ENCODE measurements at places on chromosomes 2 and 18.

DNA sequence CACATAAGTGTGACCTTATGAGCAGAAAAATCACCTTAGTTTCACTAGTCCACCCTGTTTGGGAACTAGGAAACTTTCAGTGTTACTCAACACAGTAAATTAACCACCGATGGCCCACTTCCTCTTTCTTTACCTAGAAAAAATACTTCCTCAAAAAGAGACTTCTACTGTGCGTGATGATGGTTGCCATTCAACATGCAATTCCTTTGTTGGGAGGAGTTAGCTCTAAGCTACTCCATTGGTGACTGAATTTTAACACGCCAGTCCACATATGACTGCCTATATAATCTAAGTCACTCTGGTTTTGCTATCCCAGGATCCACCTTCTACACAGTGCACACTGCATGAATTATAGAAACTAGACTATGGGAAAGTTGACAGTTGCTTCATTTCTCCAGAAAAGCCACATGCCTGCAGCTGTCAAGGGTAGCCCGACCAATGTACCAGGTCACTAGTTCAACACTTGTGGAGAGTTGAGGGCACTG is 47.8 kb upstream of the REG3G start:
- DNase-seq, result peak; percentile 50

- DNase-seq, result no peak
Observed at GRCh38 chr18:44900627-44901026, 219.9 kb downstream of the SETBP1 start.

DNA sequence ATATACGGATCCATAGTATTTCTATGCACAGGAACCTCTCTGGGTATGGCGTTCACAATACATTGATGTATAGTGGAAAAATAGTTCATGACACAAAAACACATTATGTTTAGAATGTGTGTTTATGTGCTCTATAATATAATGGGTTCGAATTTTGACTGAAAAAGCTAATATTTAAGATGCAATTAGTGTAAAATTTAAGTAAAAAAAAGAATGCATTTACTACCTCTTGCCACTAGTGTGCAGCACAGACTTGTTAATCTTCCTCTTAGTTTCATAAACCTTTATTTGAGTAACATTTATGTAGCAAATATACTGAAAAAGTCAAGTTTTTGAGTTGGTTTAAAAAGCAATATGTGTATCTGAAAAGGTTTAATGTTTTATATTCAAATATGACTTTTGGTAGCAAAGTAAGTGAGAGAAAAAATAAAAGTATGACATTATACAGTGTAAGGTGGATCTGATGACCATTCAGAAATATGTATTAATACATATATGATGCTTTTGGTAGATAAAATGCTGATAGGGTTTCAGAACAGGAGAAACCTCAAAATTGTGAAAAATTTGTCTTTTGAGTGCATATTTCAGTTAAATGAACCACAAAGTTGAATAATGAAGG is 49.4 kb downstream of the CCDC102B start:
- DNase-seq, result no peak

DNA sequence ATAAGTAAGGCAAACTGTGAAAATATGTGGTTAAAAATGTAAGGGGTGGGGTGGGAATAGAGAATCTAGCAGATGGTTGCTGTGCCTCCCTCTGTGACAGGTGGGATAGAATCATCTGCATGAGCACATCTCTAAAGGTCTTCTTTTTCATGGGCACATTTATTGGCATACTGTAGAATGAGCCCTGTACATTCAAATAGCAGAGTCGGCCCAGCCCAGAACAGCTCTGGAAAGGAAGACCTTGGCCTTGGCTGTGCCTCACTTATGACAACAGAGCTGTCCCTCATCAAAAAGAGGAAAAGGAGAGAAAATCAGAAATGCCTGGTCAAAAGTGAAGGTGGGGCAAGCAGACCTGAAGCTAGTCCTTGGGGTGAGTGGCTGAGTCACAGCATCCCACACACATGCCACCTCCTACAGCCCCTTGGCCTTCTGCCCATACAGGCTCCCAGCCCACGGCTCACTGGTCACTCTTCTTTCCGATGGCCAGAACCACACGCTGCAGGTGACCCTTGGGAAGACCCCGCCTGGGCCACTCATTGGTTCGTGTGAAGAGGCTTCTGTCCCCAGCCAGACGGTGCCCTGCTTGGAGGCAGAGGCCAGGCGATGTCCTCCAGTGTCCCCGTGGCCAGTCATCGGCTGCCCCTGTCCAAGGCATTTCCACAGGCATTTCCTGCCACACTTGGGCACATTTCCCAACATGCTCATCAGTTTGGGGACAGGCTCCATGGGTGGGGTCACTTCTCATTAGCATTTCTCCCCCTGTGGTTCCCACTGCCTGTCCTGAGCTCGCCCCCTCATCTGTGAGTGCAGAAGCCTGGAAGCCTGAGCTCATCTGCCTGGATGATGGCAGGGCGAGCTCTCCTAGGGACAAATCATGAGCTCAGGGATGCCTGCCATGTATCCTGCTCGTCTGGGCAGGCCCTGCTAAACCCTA is 113.6 kb downstream of the MCFD2 start:
- DNase-seq, result no peak

DNA sequence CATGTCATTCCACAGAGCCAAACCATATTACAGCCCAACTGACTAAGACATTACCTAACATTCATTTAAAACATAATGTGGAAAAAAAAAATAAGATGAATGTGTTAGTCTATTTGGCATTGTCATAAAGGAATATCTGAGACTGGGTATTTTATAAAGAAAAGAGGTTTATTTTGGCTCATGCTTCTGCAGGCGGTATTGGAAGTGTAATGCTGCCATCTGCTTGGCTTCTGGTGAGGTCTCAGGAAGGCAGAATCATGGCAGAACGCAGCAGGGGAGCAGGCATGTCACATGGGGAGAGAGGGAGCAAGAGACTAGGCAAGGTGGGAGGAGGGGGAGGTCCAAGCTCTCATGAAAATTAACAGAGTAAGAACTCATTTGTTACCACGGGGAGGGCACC is 504.8 kb upstream of the LRATD1 start:
- no peak for DNase-seq

DNA sequence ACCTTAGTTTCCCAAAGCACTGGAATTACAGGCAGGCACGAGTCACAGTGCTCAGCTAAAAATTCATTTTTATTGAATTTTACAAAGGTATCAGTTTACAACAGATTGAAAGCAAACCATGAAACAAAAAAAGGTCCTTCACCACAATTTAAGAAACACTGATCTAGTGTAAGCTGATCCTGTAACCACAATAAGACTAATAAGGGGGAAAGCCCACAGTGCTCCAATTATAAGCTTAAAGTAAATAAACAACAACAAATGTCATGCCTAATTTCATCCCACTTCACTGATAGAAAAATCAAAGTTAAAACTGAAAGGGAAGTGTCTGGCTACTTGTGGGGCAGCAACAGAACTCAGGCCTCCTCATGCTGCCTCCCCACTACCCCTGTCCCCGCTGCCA is 49.2 kb downstream of the ICA1L start:
- DNase-seq, result no peak

DNA sequence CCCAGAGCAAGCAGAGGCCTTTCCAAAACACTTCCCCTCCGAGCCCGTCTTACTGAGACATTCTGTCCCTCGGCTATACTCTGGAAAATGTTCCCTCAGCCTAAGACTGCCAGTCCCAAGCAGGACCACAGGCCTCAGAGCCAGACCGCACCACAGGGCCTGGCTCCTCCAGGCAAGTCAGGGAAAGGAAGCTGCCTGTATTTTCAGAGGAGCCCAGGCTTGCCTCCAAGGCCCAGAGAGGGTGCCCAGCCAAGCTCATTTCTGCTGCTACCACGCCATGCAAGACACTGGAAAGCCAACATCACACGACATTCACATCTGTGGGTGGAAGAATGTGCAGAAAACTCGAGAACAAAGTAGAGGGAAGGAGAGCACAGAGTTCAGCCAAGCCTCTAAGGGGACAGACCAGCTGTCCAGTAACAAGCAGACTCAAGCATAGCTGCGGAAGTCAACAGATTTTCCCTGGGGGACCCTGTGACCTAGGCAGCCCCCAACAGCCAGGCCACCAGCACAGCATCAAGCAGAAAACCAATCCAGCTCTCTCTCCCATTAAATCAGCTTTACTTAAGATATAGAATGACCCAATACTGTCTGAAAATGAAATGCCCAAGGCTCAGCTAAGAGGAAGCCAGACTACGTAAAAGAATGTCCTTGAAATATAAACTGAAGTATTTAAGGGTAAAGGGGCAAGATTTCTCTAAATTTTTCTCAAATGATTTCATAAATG is 123.9 kb downstream of the ZFP36L2 start:
- no peak for DNase-seq

DNA sequence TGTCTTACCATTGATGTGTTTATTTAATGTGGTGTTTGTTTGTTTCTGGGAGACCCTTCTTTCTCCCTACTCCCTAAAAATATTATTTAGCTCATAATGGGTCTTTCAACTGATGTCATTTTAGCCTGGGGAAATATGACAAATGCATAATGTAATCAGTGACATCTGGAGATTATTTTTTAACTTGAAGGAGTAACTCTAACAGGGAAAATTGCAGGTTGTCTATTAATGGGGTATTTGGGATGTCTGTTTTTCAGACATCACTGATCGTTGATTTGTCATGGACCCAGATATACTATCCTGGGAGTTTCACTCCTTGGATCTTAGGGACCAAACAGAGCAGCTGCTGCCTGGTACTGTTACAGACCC is 230.4 kb downstream of the LOXHD1 start:
- DNase-seq, result no peak

DNA sequence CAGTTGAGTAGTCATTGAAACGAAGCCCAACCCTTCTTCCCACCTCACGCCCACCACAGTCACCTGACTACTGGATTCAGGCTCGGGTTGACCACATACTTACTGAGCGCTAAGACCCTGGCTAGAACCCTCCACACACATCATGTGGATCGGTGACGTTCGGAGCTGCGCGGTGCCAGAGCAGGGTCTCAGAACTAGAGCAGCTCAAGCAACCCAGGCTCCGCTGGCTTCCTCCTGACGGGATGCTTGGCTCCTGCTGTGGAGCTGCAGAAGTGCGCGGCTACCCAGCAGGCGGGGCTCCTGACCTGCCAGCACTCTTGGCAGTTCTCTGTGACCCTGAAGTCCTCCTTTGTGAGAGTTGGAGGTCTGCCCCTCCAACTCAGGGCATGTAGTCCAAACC is 90.6 kb upstream of the MBOAT2 start:
- DNase-seq, result no peak

DNA sequence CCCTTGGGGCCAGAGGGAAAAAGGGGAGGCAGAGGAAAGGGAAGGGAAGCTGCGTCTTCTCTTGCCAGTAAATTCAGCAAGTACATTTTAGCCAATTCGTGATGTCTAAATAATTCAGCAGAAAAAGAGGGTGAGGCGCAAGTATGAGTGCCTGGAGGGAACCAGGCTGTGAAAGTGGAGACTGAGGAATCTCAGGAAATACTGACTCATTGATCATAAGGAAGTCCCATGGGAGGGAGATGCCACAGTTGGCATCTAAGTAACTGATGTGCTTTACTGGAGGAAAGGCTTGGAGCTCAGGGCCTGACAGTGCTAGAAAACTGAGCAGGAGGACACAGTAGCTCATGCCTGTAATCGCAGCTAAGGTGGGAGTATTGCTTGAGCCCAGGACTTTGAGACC is 31.1 kb downstream of the KIF5C start:
- no peak for DNase-seq

DNA sequence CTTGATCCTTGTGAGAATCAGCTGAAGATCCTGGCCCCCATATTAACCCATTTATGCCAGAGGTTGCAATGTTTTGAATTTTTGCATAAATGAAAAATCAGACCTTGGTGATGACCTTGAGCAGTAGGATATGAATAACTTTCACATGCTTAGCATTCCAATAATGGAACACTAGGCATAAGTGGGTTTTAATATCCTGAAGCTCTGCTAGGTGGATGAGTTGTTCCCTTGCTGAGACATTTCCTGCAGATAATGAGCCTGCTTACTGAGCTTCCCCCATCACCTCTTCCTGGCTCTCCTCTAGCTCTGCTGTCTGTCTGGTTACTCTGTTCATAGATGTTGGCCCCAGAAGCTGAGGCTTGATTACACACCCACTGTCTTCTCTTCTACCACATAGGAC is 25.5 kb upstream of the SEC11C start:
- no peak for DNase-seq

DNA sequence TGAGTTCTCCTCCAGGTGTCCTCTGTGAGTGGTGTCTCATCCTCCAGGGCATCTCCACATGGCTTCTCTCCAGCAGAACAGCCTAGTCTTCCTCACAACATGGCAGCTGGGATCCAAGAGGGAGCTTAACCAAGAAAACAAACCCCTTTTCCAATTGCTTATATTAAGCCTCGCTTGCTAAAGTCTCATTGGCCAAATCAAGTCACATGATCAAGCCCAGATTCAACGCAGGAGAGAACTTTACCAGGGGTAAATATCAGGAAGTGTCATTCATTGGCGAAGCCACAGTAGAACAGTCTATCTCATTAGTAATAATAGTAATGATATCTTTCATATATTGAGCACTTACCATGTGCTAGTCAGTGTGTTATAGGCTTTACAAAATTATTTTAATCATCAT is 53.1 kb downstream of the CDC42EP3 start:
- no peak for DNase-seq

DNA sequence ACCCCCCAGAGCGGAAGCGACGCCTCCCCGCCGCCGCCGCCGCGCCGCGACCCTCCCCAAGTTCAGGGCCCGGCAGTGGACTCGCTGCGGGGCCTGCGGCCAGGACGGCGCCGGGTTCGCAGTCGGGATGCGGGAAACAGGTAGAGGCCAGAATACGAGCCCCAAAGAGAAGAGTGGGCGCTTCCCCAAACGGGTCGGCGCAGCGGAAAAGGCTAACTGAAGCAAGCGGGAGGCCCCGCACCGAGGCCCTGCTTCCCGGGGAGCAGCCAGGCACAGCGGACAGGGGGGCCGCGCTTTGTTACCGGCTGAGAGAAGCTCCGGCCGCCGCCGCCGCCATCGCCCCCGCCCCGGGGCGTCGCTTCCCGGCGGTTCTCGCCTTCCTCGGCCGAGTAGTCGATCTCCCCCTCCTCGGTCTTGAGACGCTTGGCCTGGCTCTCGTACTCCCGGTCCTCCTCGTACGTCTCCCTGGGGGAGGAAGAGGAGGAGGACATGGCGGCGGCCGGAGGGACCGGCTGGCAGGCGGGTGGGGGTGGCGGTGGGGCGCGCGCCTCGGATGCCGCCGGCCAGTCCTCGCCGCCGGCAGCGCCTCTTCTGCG is 494 bp downstream of the HNRNPLL start:
- DNase-seq, result no peak

- DNase-seq, result no peak
Observed at GRCh38 chr2:201255408-201256033, 4.8 kb upstream of the CASP8 start.

DNA sequence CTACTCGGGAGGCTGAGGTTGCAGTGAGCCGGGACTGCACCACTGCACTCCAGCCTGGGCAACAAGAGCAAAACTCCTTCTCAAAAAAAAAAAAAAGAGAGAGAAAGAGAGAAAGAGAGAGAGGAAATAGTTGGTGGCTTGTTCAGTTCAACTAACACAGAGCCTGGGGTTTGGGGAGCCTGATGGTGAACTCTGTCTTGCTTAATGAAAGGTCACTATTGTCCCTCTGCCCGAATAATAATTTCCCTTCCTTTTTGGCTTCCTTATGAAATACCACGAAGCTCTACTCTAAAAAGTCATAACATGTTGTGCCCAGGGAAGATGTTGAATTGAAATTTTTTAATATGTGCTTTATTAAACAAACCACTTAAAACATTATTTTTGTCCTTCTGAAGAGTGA is 17.3 kb downstream of the BCL2 start:
- no peak for DNase-seq

All from GM13976 (cell line).